ENCODE measurements at places on chromosomes 7 and 10.

- no peak for DNase-seq
Measured at GRCh38 chr10:1824928-1825327, 87.6 kb upstream of the ADARB2 start.

DNA sequence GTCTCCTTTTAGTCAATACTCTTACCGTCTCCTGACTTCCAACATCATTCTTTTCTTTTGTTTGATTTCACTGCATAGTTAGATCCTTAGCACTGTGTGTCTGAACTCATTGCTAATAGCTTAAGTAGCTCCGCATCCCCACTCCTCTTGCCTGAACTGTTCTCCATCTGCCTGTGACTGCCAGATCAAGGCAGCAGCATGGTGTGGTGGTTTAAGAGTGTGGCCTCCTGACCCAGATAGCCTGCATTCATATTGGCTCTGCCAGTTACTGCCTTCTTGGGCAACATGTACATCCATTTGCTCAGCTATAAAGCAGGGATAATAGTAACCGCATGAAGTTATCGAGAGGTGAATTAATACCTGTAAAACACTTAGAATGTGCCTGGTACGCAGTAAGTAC is 50.8 kb downstream of the SUFU start:
- no peak for DNase-seq

- no peak for DNase-seq
Measured at GRCh38 chr10:44020322-44021111, 364.4 kb downstream of the CXCL12 start.

DNA sequence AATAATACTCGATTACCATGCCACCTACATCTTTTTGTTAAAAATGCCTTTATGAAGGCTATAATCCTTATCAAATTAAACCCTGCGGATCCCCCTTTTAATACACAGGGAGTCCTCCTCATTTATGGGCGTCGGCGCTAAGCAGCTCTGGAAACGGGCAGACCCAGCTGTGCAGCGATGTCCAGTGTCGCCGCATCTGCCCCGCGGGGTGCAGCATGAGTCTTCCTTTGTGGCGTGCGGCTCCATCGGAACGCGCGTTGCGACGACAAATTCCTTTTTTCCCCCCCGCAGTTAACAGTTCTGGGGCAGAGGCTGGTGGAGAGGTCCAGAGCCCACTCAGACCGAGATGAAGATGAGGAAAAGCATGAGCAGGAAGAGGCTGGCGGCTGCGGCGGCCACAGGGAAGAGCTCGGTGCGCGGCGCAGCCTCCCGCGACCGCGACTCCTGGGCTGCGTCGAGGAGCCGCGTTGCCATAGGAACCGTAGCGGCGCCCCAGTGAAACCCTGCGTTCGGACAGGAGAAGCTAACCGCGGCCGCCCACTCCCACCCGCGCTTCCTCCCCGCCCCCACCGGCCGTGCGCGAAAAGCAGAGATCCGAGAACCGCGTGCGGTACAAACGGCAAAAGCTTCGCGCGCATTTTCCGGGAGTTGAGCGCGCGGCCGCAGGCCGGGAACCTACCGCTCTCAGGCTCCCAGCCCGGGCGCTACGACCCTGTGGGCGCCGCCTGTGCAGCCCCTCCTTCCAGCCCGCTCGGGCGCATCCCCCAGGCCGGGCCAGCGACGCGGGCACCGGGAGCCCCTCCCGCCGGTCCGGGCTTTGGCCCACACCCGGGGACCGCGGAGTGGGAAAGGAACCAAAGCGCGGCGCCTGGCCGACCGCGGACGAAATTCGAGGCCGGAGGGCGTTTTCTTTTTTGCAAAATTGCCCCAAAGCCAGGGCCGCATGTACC is 130.6 kb downstream of the SPAG6 start:
- DNase-seq = no peak

DNA sequence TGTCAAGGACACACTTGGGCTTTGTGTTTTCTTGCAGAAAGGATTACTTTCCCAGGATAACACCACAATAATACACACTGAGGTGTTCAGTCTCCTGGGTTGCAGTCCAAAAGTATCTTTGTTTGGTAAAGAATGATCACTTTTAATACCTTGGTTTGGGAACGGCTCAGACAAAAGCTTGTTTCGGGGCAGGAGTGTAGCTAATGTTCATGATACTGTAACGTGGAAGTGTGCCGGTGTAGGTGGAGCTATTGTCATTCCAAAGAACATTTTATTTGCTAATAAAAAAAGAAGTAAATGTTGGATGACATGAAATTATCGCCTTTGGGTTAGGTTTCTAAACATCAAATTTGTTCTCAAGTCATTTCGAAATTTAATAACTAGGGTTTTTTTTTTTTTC is 1.2 kb downstream of the EIF4H start:
- DNase-seq = no peak

DNA sequence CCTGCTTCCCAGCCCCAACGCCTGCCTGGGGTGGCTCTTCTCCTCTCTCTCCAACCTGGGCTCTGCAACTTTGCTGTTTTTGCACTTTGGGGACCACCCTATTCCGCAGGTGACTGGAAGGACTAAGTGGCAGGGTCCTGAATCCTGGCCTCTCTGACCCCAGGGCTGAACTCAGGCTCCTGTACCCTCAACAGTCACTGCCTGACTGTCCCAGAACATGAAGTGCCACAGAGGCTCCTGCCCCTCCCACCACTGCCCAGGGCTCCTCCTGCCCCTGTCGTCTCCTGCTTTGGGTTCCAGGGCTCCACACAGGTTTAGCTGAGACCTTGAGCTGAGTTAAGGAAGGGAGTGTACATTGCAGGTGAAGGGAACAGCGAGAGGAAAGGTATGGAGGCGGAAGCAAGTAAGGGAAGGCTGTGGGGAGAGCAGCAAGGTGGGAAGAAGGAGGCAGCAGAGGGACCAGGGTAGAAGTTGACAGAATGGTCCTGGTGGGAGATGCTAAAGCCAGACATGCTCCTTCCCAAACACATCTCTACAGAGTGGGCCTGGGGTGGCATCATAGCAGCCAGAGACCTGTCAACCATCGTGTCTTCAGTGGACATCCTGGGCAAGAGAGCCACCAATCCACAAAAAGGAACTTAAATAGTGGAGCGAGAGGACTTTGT is 5.7 kb upstream of the GRID1 start:
- DNase-seq = no peak

DNA sequence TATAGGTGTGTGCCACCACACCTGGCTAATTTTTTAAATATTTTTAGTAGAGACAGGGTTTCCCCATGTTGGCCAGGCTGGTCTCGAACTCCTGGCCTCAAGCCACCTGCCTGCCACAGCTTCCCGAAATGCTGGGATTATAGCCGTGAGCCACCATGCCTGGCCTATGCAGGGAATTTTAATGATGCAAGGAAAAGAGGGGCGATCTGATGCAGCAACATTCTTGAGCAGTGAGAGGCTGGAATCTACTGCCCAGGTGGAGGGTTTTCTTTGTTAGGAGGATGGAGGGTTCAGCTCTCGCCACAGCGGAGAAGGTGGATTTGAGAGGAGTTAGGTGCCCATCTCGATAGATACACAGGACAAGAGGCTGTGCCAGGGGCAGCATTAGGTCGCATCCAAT is 332.3 kb downstream of the GATA3 start:
- no peak for DNase-seq

DNA sequence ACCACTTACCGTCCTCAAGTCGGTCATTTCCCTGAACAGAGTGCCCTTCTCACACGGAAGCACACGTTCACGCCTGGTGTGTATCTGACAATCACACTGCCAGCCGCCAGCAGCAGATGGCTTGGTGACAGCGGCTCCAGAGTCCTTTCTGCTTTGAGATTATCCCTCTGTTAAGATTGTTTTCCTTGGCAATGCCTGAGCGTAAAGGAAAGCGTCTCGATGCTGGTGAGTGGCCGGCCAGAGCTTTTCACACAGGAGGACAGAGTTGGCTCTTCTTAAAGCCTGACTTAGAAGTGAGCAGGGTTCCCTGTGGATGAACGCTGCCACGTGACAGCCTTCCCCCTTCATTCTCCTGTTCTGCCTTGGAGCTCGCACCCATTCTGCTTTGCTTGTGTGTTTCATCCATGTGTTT is 22.1 kb upstream of the PRKAR1B start:
- no peak for DNase-seq

- DNase-seq = no peak
Measured at GRCh38 chr10:32327364-32327691, 19.6 kb downstream of the EPC1 start.

GRCh38 chr10:37774351-37774750 is 83.1 kb downstream of the ZNF248 start:
- no peak for DNase-seq

GRCh38 chr7:51246258-51247245 is 70.1 kb downstream of the COBL start:
- DNase-seq = no peak

- DNase-seq = no peak
Measured at GRCh38 chr7:130344271-130344866, at the start of gene CPA5. Gene CPA5, plus strand, starts transcription at chr7:130344816. Its CDS starts 1,670 bp downstream, at chr7:130346486.

GRCh38 chr10:12349629-12350166 is 351 bp downstream of the CAMK1D start:
- no peak for DNase-seq
